Activated naive CD4-positive, alpha-beta T cell treated with anti-CD3 and anti-CD28 coated beads for 36 hours (primary cell): ENCODE measurements at places on chromosomes 12 and 14.

DNA sequence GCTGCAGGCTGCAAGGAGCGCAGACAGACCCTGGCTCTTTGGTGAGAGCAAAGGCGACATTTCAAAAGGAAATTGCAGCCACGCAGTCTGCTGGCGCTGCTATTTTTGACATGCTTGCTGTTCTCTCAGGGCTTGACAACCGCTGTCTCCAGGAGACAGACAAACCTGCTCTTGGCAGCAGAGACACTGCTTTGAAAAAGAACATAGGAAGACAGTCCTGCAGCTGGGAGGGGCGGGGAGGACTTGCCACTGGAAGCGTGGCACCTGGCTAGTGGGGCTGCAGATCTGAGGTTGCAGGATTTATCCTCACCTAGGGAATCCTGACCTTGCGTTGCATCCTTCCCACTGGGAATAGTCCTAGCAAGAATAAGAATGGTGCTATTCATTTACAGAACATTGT, 91.8 kb upstream of the KCNA1 start:
- DNase-seq: no peak

- peak; percentile 26 for DNase-seq
These were observed 1.2 kb downstream of the PPP1R12A start for GRCh38 chr12:79933532-79934264.

DNA sequence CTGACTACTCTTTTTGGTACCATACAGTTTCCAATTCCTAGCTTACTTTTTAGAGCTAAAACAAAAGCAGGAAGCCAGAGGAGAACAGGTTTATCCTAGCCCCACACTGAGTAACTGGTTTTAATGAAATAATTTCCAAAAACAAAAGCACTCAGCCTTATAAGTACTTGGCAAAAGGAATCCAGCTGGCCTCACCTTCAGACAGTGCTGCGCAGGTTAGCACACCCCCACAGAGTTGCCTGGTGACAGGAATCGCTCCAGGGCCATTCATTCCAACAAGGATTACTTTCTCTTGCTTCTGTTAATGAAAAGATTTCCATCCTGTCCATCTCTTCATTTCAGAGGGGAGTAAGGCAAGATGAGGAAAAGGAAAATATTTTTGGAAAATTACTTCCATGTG, 84.6 kb downstream of the SCFD1 start:
- DNase-seq: no peak

DNA sequence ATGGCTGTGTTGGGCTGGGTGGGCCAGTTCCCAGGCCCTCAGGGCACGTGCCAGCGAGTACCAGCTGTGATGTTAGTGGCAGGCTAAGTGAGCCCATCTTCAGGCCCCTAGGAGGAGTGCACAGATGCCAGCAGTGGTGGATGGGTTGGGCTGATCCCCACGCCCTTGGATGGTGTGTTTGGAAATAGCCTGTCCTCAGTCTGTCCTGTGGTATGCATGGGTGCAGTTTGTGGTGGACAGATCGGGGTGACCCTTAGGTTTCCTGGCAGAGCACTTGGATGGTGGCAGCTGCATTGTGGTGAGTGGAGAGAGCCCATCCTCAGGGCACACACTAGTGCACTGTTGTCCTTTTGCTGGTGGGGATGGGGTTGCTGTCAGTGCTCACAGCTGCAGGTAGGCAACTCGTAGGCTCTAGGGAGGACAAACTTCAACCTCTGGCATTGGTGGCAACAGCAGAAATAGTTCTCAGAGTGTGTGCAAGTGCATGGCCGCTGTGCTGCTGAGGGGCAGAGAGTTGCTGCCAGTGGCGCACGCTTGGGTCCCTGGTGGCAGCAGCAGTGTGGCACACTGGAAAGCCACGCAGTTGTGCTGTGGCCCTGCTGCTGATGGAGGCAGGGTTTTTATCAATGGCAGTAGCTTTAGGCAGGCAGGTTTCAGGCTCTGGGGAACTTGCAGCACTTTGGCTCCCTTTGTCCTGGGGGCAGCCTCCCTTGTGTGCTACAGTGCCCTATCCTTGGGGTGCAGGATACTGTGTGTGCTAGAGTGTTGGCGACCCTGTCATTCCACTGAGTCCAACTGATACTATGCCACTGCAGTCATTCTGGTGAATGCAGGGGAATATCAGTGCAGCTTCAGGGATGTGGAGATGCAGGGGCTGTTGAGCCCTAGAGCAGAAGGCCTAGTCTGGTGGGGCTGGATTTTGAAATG, 65.5 kb downstream of the FBXO33 start:
- DNase-seq: no peak

DNA sequence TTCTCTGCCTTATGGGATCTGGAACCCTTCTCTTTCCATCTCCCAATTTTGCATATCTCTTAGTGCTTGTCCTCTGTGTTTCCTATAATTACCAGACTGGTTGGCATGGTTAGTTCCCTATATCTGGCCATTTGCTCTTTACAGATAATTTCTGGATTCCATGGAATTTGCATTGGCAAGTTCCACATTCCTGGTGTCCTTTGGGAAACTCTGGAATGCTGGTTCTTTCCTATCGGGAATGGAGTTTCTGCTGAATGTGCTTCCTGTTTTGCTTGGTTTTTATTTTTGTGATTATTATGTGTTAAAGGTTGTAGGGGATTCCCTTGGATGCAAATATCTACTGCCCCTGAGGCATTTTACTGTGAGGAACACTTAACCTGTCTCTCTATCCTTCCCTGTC, 193.0 kb upstream of the BTG1 start:
- no peak for DNase-seq

DNA sequence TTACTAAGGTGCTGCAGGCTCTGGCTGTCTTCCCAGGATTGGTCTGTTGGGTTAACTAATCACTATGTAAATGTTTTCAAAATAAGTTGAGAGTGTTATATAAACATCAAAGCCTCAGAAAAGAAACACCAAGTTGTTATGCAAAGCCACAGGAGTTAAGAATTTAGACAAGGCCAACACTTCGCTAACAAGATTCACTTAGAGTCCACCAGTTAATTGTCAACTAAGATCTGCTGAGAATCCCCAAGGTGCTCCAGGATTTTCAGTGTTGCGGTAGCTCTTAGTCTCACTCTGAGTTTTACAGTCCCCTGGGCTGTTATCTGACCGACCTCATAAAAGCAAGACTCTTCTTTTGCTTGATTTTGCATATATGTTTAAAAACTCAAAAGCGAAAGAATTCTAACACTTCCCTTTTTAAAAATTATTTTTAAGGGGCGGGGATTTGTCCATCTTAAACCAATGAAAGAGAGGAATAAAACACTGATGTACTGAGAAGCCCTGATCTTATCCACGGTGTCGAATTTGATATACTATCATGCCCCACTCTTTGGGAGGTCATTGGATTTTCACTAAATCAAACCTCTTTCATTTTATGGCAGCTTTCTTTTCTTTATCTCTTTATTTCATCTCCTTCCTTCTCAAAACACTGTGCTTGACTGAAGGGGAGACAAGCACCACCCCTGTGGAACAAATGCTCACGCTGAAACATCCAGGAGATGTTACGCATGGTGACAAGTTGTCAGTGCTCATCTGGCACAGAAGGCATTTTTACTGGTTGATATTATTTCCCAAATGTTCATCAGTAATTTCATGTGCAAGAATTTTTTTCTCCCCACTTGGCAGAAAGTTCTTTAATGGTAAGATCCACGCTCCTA, 7.0 kb downstream of the NIN start:
- no peak for DNase-seq

DNA sequence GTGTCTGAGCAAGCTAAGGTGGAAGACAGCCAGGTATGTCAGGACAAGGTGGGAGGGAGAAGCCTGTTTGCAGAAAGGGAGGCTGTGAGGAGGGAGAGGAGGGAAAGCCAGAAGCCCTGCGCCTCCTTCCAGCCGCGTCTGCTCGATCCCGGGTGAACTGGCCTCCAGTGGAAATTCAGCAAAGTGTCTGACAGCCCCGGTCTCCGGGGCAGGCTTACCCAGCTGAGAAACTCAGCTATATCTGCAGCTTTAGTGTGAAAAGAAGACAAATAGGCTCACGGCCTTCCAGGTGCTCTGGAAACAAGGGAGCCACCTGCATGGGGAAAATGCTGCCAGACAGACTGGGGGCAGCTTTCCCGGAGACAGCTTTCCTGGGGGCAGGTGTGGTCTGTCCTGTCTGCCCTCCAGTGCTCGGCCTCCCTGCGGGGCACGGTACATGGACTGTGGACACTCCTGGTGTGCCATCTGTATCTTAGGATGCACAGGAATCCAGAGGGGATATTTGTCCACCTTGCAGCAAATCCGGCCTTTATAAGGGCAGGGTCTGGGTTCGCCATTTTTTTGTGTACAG, 6.3 kb downstream of the RFLNA start:
- DNase-seq: no peak

GRCh38 chr12:77553976-77554619, 276.6 kb upstream of the NAV3 start:
- DNase-seq: no peak

DNA sequence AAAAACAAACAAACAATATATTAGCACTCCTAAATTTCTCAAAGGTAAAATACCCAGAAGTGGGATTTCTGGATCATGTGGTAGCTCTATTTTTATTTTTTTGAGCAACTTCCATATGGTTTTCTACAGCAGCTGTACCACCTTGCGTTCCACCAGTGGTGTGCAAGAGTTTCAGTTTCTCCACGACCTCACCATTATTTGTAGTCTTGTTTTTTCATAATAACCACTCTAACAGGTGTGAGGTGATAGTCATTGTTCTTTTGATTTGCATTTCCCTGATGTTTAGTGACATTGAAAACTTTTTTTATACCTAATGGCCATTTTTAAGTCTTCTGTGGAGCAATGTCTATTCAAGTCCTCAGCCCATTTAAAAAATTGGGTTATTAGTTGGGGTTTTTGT, 127.3 kb upstream of the SLC38A2 start:
- DNase-seq: no peak

GRCh38 chr12:31008961-31009840, 64.5 kb upstream of the DDX11 start:
- no peak for DNase-seq

- DNase-seq: peak; percentile 7
These were observed 70.0 kb downstream of the KIF21A start for GRCh38 chr12:39372929-39373328.

- DNase-seq: no peak
These were observed 214.1 kb upstream of the PLEKHG7 start for GRCh38 chr12:92488735-92489134.

DNA sequence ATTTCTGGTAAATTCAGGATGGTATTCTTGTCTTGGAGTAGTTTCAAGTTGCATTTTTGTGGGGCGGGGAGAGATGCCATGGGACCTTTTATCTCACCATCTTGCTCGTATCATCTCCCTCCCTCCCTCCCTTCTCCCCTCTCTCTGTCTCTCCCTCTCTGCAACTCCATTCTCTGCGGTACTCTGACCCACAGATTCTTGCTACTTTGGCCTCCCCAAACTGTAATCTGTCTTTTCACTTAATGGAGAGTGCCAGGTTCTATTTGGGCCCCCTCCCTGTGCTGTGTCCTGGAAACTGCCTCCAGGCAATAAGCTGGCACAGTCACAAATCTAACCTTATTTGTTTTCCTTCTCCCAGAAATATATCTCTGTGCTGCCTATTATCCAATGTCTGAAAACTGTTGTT, 175.2 kb downstream of the PAWR start:
- DNase-seq: no peak

- no peak for DNase-seq
These were observed 104.4 kb downstream of the DAD1 start for GRCh38 chr14:22484632-22485031.

DNA sequence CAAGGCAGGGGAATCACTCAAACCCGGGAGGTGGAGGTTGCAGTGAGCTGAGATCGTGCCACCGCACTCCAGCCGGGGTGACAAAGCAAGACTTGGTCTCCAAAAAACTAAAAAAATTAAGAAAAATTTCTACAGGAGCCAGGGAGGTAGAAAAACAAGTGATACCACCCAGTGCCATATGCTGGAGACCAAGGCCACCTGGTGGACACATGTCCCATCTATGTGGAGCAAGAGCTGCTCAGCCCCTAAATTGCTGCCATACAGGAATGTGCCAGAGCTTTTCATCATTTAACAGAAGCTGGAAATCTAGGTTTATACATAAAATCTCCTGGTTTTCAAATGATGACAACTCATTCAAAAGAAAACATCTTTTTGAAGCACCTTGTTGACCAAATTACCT, 61.4 kb upstream of the ELK3 start:
- peak; percentile 27 for DNase-seq

DNA sequence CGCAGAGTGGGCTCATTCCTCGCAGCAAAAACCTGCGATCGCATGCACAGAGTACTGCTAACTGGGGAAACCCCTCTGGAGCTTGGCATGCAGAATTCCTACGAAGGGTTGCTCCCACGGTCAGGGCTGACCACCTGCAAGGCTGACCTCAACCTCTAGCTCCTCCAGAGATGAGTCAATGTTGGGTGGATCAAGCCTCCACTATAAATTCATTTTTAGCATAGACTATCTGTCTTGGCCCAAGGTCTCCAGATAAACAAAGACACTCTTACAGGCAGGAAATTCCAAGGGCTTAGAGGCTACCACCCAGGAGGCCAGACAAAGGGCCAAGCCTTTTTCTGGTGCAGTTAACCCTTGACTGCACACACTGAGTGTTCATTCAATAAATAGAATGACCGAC, 296.5 kb downstream of the TMEM132D start:
- DNase-seq: no peak

- DNase-seq: no peak
These were observed 24.3 kb upstream of the SNAPC1 start for GRCh38 chr14:61737915-61738314.

DNA sequence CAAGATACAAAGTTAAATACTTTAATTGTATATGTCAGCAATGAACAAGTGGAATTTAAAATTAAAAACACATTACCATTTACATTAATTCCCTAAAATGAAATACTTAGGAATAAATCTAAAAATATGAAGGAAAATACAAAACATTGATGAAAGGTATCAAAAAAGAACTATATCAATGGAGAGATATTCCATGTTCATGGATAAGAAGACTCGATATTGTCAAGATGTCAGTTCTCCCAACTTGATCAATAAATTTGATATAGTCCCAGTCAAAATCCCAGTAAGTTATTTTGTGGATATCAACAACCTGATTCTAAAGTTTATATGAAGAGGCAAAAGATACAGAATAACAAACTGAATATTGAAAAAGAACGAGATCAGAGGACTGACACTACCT, 33.5 kb downstream of the GPR68 start:
- no peak for DNase-seq

DNA sequence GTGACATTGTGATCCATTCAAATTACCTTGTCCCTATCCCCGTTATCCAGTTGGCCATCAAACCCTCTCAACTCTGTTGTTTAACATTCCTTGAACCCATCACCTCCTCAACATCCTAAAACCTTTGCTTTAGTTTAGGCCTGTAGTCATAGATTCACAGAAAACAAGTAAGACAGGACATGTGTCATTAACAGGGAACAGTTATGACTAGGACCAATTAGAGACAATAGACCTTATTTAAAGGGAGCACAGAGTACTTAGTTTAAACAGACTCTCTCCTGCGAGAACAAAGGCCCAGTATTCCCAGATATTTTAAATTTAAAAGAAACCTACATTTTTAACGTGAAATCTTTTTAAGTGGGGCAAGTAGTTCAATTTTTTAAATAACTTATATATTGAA, 20.0 kb upstream of the HELB start:
- DNase-seq: no peak

GRCh38 chr12:103538397-103538796, 42.6 kb upstream of the C12orf42 start:
- DNase-seq: peak; percentile 12

- peak; percentile 88 for DNase-seq
These were observed 21.3 kb upstream of the CD27 start for GRCh38 chr12:6423267-6424007.

- peak; percentile 5 for DNase-seq
These were observed 6.8 kb downstream of the CCDC198 start for GRCh38 chr14:57486767-57487379.

GRCh38 chr12:111270239-111270638, 98.7 kb downstream of the PHETA1 start:
- DNase-seq: no peak

GRCh38 chr14:72024043-72024407, 91.8 kb downstream of the RGS6 start:
- DNase-seq: peak; percentile 69
